ENCODE measurements at places on chromosomes 4 and X. TPM values are rescaled to one million over a fixed set of nuclear protein-coding genes. Genes with fewer than 3 reads are reported as not detected.

DNA sequence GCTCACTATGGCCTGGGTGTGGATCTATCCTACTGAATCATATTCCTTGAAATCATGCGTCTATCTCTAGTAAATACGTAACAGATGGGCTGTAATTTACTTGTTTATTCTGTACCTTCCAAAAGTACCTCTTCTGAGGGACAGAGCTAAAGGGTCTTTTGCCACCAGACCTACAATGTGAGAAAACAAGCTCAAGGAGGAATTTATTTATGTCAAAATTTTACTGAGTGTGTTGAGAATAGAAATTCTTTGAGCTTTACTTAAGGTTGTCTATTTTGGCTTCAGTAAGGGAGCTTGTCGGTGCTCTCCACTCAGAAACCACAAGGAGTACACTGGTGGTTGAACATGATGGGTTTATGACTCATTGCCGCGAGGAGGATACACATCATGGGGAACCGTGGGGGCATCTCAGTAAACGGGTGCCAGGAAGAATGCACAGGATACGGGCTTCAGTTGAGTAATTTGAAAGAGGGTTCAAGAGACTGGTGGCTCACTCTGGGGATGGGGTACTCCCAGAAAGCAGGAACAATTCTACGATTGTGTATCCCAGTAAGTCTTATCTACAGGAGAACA lies 3.0 kb downstream of the ANK2 start:
- DNase-seq: peak; percentile 51

DNA sequence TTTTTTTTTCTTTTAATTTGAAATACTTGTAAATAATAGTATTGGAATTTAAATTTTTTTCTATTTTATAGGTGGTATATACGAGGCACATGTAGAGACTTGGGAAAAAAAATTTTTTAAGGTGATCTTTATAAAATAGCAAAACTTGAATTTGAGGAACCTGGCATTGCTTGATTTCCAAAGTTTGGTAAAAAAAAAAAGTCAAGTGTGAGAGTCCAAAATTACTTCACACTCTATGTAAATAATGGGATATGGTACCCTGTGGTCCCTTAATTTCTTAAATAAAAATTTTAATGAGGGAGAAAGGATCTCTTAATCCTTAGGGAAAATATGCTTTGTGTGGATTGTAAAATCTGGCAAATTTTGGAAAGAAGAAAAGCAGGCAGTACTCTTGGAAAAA lies 19.0 kb downstream of the SPRY1 start:
- DNase-seq: no peak

The RAI2 gene
- total RNA-seq: 3.2 TPM

DNA sequence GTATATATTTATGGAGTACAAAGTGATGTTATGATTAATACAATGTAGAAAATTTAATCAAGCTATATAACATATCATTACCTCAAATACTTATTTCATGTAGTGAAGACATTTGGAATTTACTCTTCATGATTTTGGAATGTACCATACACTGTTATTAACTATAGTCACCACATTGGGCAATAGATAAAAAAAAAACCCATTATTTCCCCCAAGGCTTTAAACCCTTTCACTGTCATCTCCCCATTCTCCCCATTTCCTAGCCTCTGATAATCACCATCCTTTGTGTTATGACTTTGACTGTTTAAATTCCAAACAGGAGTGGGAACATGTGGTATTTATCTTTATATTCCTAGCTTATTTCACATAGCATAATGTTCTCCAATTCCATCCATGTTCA lies 2189.1 kb upstream of the AGA start:
- DNase-seq: no peak

DNA sequence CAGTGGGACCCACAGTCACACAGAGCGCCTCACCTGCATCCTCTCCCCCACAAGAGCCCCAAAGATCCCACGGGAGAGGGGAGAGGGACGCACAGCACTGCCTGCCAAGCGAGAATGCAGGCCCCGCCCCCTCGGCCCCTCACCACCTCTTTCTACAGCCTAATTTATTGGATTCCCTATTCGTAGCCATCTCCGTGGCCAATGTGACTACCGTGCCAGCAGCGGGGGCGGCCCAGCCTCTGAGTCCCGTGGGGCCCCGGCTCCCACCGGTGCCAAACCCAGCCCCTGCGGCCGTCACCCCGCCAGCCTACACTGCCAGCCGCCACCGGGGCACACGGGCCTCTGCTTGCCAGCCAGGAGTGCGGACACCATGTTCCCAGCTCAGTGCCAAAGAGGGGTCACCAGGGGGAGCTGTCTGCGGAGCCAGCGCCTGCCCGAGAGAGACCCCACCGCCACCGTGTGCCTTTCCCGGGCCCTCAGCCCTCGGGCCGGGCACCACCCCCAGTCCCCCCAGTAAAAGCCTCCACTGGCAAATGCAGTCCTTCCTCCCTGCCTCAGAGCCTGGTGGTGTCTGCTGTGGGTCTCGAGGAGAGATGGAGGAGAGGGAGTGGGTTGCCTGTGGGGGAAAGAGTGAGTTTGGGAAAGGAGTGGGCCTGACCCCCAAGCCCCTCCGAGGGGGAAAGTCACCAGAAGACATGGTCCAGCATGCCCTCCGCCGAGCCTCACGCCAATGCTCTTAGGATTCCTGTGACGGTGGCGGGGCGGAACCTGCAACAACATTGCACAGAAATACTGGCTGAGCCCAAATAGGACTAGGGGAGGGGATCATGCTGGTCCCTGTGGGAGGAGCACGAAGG lies 19.6 kb upstream of the PLXNB3 start:
- no peak for DNase-seq

- no peak for DNase-seq
Observed at GRCh38 chr4:184802697-184803015, 23.1 kb downstream of the ACSL1 start.

DNA sequence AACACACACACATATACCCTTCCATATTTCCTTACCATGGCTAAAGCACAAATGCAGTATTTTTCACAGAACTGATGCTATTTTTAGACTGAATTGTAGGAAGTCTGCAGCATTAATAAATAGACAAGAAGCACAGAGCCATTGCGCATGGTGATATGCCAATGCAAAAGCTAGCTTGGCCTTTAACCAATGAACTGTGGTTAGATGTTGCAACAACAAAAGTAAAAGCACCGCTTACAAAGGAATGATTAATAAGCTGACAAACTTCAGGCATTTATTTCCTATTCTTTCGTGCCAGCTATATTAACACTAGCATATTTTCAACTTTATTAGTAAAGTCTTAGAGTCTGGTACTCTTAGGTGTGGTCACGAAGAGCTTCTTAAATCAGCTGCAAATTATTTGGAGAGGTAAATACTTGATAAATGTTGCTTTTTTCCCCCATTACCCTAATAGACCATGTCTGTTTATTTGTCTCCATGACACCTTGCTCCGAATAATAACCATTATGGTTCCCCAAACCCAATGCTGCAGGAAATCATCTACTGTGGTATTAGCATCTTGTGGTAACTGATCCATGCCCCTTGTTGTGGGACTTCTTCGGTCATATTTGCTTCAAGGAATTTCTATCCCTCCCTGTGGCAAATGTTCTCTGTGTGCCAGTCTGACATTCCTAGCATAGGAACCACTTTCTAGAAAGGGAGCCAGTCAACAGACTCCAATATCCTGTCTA lies 306.1 kb upstream of the TAPT1 start:
- no peak for DNase-seq

- peak; percentile 11 for DNase-seq
Observed at GRCh38 chr4:17468619-17469221, 43.2 kb downstream of the QDPR start.

DNA sequence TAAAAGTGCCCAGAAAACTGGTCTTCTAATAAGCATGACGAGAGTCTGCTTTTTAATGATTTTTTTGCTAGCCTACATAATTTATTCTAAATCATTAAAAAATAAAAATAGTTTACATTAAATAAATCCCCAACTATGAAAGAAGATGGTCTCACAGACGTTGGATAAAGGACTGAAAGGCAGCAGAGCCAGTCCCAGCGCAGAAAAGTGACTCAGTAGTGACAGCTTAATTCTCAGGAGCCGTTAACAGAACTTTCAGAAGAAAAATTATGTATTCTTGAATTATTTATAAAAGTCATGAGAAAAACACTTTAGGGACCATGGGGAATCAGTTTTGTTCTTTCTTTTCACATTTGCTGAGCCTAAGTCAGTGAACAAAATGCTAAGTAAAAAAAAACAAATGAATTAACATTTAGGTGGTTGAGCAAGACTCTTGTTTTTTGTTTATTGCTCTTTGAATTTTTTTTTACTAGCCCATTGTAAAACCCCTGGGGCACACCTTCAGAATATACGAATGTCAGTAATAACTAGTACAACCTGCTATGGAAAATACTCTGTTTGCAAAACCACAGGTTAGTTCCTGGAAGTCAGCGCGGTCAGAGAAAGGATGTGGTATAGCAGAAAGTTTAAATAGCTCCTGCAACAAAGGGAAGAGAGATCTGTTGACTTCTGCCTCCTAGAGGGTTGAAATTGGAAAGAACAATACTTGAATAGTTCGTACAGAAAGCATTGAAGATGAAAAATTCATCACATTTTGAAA lies 50.4 kb upstream of the CCDC160 start:
- no peak for DNase-seq

The USP26 gene
- not detected for total RNA-seq

The PDZD11 gene
- total RNA-seq: 26.0 TPM

- DNase-seq: no peak
Observed at GRCh38 chr4:8270912-8271815, 1.6 kb downstream of the HTRA3 start.

- DNase-seq: peak; percentile 5
Observed at GRCh38 chr4:96593422-96593821, 753.5 kb downstream of the PDHA2 start.

GRCh38 chr4:38711066-38711465 lies 47.1 kb downstream of the KLF3 start:
- DNase-seq: no peak

The TRIM75 gene
- total RNA-seq: not detected

The NOCT gene
- 17.2 TPM for total RNA-seq

DNA sequence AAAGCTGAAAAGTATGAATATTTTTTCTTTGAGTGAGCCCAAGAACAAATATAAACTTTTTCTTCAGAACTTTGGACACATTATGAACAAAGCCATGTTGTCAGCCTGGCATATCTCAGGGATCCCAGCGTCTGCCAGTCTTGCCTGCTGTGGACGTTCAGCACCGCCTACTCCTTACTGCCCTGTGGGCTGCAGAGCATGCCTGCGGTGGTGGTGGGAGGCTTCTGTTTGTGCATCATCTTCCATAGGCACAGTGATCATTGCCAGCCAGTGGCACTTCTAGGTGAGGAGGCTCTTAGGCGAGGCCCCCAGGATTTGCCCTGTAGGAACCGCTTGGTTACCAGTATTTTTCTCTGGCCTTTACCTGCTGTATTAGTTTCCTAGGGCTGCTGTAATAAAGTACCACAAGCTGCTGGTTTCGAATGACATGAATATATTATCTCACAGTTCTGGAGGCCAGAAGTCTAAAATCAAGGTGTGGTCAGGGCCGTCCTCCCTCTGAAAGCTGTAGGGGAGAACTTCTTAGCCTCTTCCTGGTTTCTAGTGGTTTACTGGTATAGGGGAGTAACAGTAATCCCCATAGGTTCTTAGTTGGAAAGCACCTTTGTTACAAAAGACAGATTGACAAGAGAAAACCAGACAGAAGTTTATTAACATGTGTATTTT lies 15.4 kb downstream of the ANXA3 start:
- no peak for DNase-seq

DNA sequence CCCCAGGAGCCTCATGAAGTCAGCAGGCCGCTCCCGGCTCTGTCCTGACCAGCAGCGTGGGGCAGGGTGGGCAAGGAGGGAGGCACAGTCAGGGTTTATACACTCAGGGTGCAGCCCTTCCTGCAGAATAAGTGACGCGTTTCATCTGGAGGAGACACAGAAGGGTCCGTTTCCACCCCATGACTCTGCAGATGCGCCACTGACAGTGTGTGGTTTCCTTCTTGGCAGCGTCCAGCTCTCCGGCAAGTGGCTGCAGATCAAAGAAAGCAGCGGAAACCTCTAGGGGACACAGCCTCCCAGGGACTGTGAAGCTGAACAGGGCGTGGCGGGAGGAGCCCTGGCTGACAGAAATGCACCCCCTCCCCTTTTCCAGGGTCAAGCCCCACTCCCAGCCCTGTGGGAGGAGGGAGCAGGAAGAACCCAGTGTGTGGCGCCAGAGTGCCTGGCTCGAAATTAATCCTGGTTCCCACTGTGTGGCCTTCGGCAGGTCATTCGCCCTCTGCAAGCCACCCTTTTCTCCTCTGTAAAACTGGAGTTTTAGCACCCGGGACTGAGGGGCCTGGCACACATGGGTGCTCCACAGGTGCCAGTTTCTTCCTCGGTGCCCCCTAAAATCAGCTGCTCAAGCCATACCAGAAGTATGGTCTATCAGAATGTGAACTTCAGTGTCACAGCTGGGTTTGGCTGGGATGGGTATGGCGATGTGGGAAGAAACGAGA lies 17.3 kb upstream of the TBC1D14 start:
- no peak for DNase-seq

GRCh38 chr4:26088433-26088928 lies 174.5 kb downstream of the SMIM20 start:
- no peak for DNase-seq

The ARHGAP4 gene
- total RNA-seq: 9.3 TPM

DNA sequence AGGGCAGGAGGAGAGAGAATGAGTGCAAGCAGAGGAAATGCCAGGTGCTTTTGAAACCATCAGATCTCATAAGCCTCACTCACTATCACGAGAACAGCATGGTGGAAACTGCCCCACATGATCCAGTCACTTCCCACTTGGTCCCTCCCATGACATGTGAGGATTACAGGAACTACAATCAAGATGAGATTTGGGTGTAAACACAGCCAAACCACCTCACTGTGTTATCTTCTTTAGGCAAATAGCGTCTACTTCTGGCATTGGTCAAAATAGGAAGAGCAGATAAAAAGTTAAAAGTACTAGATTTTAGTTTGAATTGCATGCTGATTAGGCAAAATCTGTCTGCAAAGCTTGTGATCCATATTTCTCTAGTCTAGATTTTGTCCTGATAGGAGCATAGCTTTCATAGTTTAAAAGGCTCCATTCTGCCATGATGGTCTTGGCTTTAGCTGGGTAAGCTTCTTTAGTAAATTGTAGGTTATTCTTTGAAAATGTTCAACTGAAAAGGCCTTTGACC lies 267.5 kb downstream of the NKX6-1 start:
- DNase-seq: no peak

The ALAS2 gene
- 25.7 TPM for total RNA-seq

- no peak for DNase-seq
Observed at GRCh38 chr4:8850830-8851188, 20.8 kb downstream of the HMX1 start.

The ARSJ gene
- 0.64 TPM for total RNA-seq

The VSIG1 gene
- 0.45 TPM for total RNA-seq

The FGF13 gene
- 47.2 TPM for total RNA-seq

DNA sequence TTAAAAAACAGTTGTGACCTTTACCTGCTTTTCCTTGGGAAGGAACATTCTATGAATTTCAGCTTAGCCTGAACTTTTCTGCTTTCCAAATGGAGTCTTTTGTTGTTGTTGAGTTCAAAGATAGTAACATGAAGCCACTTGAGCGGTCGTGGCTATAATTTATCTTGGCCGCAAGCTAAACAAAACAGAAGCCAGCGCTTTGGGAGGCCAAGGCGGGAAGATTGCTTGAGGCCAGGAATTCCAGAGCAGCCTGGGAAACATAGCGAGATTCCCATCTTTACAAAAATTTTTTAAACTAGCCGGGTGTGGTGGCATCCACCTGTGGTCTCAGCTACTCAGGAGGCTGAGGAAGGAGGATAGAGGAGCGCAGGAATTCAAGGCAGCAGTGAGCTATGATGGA lies 29.9 kb downstream of the TKTL1 start:
- no peak for DNase-seq

The ZFP42 gene
- total RNA-seq: 0.18 TPM
